ENCODE measurements at places on chromosomes 2 and 18.
A peak's percentile ranks its signal among the peaks of the same experiment; 100 is the strongest.

DNA sequence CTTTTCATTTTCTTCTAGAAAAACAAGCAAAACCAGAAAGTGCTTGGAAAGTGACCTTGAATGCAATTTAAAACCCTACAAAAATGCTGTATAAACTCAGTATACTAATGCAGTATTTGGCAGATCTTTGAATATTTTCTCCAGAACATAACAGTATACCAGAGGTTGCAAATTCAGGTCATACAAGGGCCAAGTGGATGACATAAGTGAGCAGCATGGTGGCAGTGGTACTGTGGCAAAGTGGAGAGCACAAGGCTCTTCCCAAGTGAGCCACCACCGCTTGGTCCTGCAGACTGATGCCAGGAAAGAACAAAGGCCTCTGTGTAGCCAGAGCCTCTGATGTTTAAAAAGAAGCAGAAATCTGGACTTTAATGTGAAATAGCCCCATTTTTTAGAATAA lies 33.1 kb downstream of the METTL4 start:
- no peak for DNase-seq

GRCh38 chr2:177161741-177162460 lies 50.7 kb upstream of the HNRNPA3 start:
- DNase-seq, result peak; percentile 17

- no peak for DNase-seq
These were observed 50.0 kb upstream of the MBOAT2 start for GRCh38 chr2:9053534-9053931.

GRCh38 chr2:182672466-182673165 lies 43.4 kb upstream of the DNAJC10 start:
- DNase-seq, result no peak

DNA sequence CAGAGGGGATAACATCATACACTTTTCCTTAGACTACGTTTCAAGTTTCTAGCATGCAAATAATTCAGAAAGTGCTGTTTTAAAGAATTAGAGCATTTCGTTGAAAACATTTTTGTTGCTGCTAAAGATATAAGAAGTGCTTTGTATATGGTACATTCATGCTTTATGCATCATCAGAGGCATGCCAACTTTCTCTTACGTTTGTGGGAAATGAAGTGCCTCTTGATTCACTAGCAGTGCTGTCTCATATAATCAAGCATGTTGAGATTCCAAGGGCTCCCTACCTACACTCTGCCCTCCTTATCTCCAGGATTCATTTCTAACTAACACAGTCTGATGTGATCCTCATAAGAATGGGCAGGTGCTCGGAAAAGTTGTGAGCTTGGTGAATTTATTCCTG lies 748.6 kb upstream of the DDX18 start:
- DNase-seq, result no peak

- no peak for DNase-seq
These were observed 133.2 kb downstream of the ICOS start for GRCh38 chr2:204069804-204070203.

DNA sequence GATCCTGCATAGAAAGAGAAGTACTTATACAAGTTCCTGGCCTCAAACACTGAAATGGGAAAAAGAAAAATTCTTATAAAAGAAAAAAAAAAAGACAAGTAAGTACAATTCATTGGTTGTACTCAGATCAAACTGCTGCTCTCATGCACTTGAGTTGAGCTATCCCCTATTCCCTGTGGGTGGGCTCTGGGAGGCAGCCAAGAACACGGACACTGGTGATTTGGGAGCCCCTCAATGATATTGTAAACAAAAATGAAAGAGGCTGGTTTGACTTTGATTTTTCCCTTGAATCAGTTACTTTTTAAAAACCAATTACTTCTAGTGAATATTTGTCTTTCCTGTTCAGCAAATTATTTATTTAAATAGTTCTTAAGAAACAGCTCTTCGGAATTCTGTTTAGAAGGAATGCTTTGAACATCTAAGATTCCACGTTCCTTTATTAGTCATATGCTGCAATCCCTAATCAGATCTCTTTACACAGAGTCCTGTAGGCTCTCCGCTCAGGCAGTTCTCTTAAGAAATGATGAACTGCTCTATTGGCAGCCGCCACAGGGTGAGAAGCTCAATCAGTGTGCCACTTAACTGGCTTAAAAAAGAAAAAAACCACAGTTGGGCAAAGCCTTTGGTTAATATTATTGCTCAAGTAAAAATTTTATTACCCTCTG lies 225.1 kb downstream of the TMEM182 start:
- DNase-seq, result no peak

- DNase-seq, result no peak
These were observed 14.0 kb upstream of the COL6A3 start for GRCh38 chr2:237427769-237428506.

- DNase-seq, result no peak
These were observed 110.8 kb upstream of the OTOS start for GRCh38 chr2:240250985-240251847.

- DNase-seq, result no peak
These were observed 159.2 kb upstream of the HS6ST1 start for GRCh38 chr2:128477891-128478290.

DNA sequence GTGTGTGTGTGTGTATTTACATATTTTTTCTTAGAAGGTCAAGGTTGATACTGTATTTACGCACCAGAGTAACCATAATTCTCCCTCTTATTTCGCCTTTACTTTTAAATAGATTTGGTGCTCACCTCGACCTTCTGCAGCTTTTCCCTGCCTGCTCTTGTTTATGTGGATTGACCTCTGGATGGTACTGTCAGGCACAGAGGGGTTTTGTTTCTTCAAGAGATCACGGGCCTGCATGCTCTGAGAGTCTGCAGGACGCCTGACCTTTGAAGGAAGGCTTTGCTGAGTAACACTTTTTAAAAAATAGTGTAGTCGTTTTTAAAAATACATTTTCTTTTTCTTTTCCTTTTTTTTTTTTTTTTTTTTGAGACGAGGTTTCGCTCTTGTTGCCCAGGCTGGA lies 18.1 kb upstream of the EFHD1 start:
- DNase-seq, result no peak

DNA sequence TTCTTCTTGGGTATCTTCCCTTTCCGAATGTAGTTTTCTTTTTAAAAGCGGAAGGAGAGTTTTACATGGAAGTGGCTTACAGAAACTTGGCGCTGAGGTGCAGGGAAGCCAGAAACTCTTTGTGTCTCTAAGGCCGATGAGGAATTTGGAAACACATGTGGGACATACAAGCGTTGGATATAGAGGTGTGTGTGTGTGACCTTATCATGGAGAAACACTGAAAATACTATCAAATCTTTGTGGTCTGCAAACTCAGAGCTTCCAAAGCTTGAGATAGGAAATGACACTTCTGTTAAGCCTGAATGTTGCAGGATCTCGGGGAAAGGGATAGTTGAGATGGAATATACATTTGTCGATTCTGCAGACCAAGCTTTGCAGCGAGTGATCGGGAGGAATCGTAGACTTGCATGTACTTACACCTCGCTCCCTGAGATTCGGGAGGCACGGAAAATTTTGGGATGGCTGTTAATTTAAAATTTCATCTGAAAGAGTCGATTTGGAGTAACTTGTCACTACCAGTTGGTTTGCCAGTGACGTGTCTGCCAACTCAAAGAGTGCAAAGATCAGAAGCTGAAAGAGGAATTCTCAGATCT lies 1.0 kb downstream of the NAB1 start:
- DNase-seq, result no peak

DNA sequence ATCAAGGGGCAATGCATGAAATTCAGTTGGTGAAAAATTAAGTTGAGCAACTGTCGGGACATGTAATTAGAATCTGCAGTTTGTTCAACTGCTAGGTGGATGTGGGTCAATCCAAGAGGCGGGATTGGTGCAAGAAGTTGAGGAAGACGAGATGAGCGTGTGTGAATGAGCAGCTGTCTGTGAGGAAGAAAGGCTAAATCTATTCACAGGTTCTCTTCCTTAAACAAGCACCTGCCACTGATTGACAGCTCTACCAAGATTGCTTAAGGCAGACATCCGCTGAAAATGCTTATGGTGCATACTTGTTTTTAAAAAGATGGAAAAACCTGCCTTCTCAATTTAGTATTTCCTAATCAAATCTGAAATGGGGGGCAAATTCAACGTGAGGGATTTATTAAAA lies 323.4 kb upstream of the THUMPD2 start:
- no peak for DNase-seq

GRCh38 chr18:48454261-48454757 lies 45.1 kb upstream of the ZBTB7C start:
- DNase-seq, result no peak

DNA sequence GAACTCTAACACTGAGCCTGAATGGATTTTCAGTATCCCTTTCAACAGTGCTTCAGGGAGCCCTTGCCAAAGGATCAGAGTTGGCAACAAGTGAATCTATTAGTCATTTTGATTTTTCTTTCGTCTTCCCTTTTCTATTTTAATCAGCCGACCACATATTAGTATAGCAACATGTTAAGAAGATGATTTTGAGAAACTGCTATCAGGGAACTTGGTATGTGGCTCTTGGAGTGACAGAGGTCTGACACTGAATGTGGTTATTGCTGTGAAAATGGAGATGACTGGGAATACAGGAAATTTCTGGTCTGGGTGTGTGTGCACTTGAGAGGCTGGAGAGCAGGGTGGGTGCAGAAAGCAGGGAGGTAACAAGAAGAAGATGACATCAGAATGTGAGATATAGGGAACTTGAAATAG lies 28.7 kb upstream of the IL1RL1 start:
- DNase-seq, result no peak

DNA sequence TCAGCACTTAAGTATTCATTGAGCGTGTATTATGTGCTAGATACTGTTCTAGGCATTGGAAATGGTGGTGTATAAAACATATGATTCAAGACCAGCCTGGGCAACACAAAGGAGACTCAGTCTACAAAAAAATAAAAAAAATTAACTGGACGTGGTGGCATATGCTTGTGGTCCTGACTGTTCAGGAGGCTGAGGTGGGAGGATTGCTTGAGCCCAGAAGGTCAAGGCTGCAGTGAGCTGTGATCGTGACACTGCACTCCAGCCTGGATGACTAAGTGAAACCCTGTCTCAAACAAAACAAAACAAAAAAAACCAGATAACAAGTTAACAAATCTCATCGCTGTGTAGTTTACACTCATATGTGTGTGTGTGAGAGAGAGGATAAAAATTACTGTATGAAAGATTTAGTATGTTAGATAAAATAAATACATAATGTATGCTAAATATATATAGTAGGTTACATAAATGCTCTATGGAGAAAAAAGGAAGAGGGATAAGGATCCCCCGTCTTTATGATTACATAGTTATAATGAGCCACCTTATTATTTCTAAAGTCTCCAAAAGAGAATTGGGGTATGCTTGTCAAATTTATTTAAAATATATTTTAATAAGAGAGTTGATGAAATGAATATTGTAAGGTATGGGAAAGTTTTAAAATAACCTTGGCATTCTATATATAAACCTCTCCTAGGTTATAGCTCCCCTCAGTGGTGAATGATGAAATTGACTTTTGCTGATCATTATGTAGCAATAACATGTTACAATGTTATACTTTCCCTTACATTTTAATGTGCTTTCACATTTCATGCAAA lies 69.2 kb downstream of the EHBP1 start:
- peak; percentile 7 for DNase-seq

DNA sequence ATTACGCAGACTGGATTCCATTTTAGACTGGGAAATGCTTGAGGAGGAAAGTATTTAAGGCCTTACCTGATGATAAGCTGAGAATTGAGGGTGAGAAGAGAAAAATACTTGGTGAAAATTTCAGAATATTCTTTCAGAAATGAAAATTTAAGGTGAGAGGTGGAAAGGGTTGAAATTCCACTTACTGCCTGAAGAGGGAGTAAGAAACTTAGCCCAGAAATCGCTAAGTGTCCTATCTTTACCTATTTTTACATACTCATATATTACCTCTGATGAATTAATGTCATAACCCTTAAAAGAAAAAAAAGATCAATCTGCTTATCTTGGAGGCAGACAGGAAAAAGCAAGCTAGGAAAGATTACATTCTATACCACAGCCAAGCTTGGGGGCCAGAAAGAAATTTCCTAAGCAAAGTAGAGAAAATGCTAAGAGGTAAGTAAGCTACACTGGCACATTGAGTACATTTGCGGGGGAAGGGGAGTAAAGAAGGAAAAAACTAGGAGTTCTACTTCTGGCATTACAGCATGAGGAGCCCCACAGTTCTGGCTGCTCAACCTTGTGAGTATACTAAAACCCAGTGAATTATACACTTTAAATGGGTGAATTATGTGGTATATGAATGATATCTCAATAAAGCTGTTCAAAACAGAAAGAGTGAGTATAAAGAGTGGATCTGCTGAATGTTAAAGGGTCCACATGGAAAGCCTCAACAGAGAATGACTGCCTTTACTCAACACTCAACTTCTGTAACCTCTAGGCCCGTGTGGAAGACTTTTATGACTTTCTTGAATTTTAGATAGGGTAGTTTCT lies 33.8 kb downstream of the SMC6 start:
- DNase-seq, result no peak

- DNase-seq, result no peak
These were observed 115.4 kb downstream of the CCDC85A start for GRCh38 chr2:56299171-56299691.

GRCh38 chr2:36809069-36809445 lies 112.5 kb downstream of the VIT start:
- DNase-seq, result no peak

DNA sequence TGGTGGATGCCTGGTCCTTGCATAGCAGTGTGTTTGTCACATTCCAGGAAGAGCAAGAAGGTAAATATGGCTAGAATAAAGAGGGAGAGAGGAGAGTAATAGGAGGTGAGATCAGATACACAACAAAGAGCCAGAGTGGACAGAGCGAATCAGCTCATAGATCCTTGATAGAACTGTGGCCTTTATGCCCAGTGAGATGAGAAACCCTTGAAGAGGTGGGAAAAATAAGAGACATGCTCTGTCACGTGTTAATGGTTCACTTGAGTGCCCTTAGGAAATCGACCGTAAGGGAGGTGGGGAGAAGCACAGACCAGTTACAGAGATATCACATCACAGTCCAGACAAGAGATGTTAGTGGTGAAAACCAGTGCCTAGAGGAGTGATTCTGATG lies 84.7 kb upstream of the RAB27B start:
- no peak for DNase-seq

- no peak for DNase-seq
These were observed 69.9 kb downstream of the RNF152 start for GRCh38 chr18:61822879-61823278.

- no peak for DNase-seq
These were observed 203.9 kb upstream of the TANK start for GRCh38 chr2:160956243-160956802.

DNA sequence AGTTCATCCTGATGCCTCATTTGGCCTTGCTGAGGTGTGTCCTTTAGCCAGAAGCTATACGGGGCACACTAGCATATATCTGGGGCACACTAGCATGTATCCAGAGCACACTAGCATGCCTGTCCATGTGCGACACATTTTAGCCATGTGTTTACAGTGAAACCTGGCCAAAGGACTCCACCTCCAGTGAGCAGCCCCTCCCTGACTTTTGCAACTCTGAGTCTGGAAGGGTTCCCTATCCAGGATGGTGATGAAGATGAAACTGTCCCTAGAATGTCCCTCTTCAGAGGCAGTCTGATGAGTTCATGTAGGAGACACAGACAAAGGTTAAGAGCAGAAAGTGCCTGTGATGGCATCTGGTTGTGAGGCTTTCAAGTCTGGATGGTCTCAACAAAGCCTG lies 61.4 kb upstream of the LGALSL start:
- no peak for DNase-seq

- no peak for DNase-seq
These were observed 40.5 kb downstream of the CHMP3 start for GRCh38 chr2:86522711-86523110.

GRCh38 chr18:52615321-52615720 lies 275.3 kb downstream of the DCC start:
- DNase-seq, result no peak
